ENCODE measurements at places on chromosomes 6 and 20. TPM values are rescaled to one million over a fixed set of nuclear protein-coding genes. Genes with fewer than 3 reads are reported as not detected.
A peak's percentile ranks its signal among the peaks of the same experiment; 100 is the strongest.

DNA sequence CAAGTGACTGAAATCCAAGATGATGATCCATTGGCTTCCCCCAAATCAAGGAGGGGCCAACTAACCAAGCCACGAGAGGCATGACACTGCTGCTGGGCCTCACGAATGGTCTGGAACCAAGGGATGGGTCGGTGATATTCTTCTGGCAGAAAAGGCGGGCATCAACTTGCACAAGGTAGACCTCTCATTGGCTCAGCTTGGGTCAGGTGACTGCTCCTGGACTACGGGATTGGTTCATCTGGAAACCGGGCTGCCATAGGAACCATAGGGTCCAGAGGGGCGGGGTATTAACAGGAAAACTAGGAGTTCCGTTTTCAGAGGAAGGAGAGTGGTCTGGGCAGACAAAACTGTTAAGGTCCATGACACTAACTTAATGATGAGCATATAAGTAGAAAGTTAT lies 100.9 kb downstream of the TFAP2C start:
- DNase-seq: peak; percentile 62

DNA sequence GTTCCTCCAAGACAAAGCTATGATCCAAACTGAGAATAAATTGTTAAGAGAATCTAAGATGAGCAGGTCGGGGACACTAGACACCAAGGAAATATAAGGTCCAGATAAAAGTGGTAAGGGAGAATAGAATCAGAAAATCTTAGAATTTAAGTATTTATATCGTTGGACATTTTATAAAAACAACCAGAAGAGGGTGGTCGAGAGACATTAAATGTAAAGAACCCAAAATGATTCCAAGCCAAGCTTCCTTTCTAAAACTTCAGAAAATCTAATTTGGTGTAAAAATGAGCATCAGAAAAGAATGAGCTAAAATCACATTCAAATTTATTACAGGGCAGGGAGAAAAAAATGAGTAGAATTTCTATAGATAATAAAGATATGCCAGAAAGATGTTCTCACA lies 97.8 kb upstream of the OGFRL1 start:
- DNase-seq: no peak

DNA sequence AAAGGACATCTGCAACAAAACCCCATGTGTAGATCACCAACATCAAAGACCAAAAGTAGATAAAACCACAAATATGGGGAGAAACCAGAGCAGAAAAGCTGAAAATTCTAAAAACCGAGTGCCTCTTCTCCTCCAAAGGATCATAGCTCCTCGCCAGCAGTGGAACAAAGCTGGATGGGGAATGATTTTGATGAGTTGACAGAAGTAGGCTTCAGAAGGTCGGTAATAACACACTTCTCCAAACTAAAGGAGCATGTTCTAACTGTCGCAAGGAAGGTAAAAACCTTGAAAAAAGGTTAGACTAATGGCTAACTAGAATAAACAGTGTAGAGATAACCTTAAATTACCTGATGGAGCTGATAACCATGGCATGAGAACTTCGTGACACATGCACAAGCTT lies 109.9 kb upstream of the SYNCRIP start:
- DNase-seq: no peak

DNA sequence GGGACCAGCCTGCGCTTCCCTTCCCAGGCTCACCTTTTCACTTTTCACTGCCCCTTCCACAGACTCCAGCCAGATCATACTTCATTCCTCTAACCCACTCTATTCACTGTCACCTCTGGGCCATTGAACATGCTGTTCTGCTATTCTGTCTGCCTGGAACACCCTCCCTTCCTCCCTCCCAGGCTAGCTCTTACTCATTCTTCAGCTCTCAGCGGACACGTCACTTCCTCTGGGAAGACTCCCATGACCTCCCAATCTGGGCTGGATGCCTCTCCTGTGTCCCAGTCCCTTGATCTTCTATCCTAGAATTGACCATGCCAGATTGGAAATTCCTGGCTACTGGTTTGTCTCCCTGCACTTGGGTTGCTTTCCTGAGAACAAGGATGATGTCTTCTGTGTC lies 5.0 kb downstream of the SLC12A5 start:
- no peak for DNase-seq

DNA sequence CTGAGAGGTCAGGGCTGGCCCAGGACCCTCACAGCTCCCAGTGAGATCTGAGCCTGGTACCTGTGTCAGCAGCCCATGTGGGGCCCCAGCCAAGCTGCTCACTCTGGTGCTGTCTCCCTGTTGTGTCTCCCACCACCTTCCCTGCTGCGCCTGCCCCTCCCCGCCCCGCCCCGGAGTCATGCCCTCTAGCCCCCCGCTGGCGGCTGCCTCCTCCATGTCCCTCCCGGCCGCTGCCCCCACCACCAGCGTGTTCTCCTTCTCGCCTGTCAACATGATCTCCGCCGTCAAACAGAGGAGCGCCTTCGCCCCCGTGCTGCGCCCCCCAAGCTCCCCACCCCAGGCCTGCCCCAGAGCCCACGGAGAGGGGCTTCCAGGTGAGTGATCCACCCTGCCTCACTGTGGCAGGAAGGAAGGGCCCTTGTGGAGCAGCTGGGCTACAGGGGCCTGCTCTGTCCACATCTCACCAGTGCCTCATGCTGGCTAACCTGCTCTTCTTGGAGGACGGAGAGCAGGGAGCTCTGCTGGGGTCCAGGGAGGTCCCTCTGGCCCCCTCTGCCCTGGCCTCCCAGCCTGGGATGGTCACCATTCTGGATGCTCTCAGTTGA lies 44.9 kb downstream of the CPXM1 start:
- no peak for DNase-seq

GRCh38 chr20:9495701-9496100 lies 18.7 kb upstream of the LAMP5 start:
- DNase-seq: no peak

- no peak for DNase-seq
Observed at GRCh38 chr20:15921930-15922329, 651.3 kb downstream of the KIF16B start.

GRCh38 chr6:165536911-165537310 lies 126.1 kb downstream of the PDE10A start:
- DNase-seq: no peak

- DNase-seq: no peak
Observed at GRCh38 chr6:84390334-84390733, 162.9 kb upstream of the CEP162 start.

DNA sequence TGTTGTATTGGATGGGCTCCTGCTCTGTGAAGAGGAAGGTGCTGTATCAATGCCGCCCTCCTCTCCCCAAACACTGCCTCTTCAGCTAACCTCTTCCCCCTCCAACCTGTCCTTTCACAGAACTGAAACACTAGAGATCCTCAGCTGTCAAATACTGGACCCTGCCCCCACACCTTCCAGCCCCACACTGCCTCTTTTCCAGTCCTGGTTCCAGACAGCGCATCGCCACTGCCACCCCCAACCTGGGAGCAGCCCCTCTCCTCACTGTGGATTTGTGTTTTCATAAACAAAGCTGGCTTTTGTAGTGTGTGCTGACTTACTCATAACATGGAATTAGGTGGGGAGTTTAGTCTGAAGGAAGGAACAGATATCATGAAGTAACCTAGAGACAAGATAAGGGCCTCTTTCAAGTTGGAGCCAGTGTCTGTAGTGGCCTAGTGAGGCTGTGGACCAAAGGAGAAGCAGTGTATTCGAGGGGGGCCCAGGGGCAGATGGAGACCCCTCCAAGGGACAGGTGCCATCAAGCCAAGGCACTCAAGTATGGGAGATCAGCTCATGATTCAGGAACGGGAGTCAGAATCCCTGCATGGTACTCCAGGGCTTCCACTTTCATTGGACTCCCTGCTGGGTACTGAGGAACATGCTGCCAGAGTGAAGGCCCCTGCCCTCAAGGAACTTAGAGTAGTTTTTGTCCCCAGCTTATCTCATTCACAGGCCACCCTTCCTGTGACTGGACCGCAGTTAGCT lies 2.1 kb downstream of the SCUBE3 start:
- no peak for DNase-seq

- DNase-seq: no peak
Observed at GRCh38 chr6:105867277-105867676, 218.9 kb upstream of the PRDM1 start.

DNA sequence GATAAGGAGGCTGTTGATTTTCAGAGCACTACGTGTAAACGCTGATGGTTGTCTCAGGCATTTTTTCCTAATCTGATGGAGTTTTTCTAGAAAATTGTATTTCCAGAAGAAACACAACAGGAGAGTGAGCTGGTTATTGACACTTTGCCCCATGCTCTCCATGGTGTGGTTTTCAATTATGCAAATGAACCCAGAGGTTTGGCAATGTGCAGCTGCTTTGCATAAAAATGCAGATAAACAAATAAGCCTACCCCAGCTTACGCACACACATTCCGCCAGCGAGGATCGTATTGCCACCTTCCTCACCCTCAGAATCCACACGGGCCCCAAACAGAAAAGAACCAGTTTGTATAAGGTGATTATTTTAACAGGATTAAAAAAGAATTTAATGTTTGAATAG lies 45.1 kb upstream of the FRMD1 start:
- peak; percentile 26 for DNase-seq

DNA sequence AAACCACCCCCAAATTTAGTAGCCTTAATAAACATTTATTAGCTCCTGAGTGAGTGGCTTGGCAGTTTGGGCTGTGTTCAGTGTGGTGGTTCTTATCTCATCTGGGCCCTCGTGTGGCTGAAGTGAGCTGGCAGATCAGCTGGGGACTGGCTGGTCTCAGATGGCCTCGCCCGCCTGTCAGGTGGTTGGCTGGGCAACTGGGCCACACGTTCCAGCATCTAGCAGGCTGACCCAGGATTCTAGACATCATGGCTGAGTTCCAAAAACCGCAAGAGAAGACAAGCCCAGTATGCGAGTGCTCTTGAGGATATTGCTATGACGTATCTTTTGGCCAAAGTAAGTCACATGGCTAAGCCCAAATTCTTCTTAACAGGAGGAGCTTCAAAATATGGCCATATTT lies 28.9 kb downstream of the EIF2S2 start:
- no peak for DNase-seq

GRCh38 chr6:156942266-156942665 lies 165.1 kb downstream of the ARID1B start:
- DNase-seq: peak; percentile 70

DNA sequence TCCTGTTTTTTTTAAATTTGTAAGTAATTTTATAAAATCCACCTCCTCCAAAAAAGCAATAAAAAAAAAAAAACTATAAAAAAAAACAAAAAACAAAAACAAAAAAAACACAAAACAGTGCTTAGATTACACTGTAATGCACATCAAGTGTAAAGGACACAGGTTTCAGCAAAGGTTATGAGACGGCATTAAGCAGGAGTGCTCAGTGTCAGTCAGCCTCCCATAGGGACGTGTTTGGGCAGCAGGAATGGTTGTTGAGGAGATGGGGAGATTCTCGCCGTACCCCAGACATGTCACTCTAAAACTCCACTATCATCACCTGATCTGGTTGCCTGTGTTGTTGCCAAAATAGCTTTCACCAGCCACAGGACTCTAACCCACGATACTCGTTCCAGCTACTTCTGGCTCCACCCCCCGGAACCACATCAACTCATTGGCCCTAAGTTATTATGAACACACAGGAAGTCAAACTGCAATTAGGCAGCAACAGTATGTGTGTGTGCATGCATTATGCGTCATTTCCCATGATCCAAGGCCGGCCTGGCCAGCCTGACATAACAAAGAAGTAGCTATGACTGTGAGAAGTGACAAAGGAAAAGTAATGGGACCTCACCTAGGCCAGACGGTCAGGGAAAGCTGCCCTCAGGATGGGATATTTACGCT lies 28.7 kb downstream of the ECT2L start:
- peak; percentile 48 for DNase-seq

GRCh38 chr6:142929751-142930358 lies 15.1 kb downstream of the HIVEP2 start:
- no peak for DNase-seq

DNA sequence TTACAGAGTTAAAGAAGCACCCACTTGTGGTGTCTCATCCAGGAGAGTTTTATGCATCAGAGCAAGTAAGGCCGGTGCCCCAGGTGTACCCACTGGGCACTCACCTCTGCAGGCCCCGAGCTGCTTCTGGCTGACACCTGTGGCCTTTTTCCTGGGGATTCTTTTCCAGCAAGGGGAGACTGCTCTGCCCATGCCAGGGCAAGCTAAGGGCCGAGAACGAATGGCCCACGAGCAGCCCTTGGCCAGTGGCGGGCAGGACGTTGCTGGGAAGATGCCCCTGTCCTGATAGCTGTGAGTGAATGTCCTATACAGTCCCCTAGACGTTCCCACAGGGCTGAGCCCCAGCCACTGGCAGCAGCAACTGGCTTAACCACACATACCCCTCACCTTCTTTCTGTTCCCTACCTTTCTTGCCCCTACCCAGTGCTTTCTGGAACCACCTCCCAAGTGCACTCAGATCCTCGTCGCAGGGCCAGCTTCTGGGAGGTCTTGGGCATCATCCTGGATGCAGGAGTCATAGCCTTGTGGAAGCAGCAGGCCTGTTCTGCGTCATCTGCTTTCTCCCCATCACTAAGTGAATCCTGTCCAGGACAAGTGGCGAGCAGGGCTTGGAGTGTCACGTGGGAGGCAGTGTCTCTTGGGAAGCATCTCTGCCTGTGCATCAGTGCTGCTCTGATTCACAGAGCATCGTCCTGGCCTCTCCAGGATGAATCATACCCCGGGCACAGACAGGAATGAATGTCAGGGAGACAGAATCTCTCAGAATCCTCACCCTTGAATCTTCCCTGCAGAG lies 32.5 kb downstream of the SYNDIG1 start:
- DNase-seq: no peak

DNA sequence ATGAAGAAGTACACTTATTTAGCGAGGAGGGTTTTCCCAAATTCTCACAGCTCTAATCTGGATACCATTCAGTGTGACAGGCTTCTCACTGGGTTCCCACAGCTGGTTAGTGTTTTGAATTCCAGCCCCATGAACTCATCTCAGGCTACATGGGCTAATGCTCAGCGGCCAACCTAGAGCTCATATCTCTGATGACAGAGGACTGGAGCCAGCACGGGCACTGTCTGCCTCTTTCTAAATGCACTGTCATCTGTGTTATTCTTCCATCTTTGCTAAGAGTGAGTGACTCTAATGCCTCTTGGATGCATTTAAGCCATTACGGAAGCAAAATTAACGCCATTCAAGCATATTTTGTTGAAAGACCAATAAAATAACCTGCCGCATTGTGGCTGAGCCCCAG lies 308.9 kb upstream of the JAG1 start:
- peak; percentile 72 for DNase-seq

OR2B6 gene
- not detected for total RNA-seq

HLA-DRB5 gene
- total RNA-seq: 1.5 TPM

NKAPL gene
- total RNA-seq: not detected

CDSN gene
- total RNA-seq: not detected

TRPC4AP gene
- 87.7 TPM for total RNA-seq

SPDEF gene
- 2.1 TPM for total RNA-seq

MICA gene
- 12.5 TPM for total RNA-seq

MLN gene
- not detected for total RNA-seq

KHDRBS2 gene
- 7.2 TPM for total RNA-seq

SLC17A4 gene
- total RNA-seq: not detected

TBX18 gene
- 1.9 TPM for total RNA-seq

TBC1D7 gene
- 37.7 TPM for total RNA-seq

LKAAEAR1 gene
- not detected for total RNA-seq

MAS1 gene
- not detected for total RNA-seq

ECT2L gene
- total RNA-seq: not detected

EPPIN gene
- total RNA-seq: not detected

SPATA25 gene
- 4.4 TPM for total RNA-seq

TRERF1 gene
- 4.7 TPM for total RNA-seq

SLC16A10 gene
- total RNA-seq: 13.8 TPM
